ENCODE measurements at places on chromosomes 6 and 20.

DNA sequence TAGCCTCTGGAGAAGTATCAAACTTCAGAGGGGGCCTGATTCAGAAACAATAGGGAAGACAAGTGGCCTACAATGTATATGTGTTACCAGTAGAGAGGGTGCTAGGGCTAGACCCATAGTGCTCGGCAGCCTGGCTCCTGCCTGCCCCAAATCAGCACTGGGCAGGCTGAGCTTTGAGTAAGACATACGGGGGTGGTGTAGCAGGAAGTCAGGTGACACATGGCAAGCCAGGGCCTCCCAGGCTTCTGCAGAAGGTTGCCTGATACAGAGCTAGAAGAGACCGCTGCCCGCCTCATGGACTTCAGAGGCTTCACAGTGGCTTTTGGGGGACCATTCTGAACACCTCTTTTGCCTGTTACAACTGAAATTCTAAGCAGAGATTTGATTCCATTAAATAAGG lies 43.4 kb downstream of the RALY start:
- H3K27ac ChIP-seq: no peak overlapping the region
- no peaks in the 10 kb centered on the region for H3K27me3 ChIP-seq
- no peak for DNase-seq

- DNase-seq: no peak
- no peak overlapping the region for H3K4me3 ChIP-seq
- H3K27me3 ChIP-seq: no peaks in the 10 kb centered on the region
- H3K27ac ChIP-seq: no peak overlapping the region
- H3K36me3 ChIP-seq: no peaks in the 10 kb centered on the region
These were observed 142.5 kb upstream of the SPACA1 start for GRCh38 chr6:87905101-87905641.

- no peaks in the 10 kb centered on the region for H3K36me3 ChIP-seq
- no peaks in the 10 kb centered on the region for H3K27me3 ChIP-seq
- no peak overlapping the region for H3K4me3 ChIP-seq
- no peak for DNase-seq
These were observed 84.3 kb upstream of the IFNGR1 start for GRCh38 chr6:137303441-137303840.

DNA sequence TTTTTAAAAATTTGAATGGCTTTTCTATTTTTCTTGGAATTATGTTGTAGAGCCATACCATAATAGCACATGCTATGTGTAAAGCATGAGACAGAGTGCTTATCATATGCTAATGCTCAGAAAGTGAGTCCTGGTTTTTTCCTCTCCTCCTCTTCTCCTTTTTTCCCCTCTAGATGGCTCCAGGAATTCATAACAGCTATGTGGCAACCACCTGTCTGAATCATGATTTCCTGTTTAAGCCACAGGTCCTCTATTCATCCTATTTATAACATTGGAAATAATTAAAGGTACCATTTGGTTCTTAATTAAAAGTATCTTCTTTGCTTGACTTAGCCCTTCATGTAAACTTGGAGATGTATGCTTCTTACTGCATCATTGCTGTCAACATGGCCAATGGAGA lies 260.0 kb upstream of the MAP3K7 start:
- no peak for DNase-seq
- no peaks in the 10 kb centered on the region for H3K4me1 ChIP-seq
- H3K27me3 ChIP-seq: no peaks in the 10 kb centered on the region
- no peaks in the 10 kb centered on the region for H3K36me3 ChIP-seq
- H3K27ac ChIP-seq: no peak overlapping the region

DNA sequence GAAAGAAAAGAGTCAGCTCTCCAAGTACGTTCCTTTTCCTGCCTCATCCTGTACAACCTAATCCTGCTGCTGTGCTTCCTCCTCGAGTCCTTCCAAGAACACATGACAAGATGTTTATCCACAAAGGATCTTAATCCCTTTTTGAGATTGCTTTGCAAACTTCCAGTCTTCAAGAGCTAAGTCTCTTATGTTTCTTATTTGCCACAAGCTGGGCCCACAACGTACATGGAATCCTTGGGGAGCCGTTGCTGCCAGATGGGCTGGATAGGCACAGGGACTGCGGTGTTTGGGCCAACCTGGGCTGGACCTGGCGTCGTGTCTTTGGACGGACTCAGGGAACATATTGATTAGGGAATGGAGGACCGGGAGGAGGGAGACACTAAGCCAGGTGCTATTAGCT lies 79.7 kb upstream of the AFDN start:
- H3K4me1 ChIP-seq: no peaks in the 10 kb centered on the region
- H3K27me3 ChIP-seq: no peaks in the 10 kb centered on the region
- no peak for DNase-seq
- no peaks in the 10 kb centered on the region for H3K36me3 ChIP-seq

DNA sequence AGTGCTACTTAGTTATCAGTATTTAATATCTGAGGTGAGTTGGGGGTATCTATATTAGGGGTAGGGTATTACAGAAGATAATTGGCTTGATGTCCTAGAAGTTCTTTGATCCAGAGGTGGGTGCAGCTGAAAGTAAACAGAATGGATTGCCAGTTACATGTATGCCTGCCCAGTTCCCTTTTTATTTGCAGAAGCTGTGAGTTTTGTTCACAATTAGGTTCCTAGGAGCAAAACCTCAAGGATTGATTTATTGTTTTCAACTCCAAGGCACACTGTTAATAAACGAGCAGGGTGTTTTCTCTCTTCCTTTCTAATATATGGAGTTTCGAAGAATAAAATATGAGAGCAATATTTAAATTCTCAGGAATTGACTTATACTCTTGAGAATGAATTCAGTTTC lies 129.0 kb downstream of the SULF2 start:
- no peak overlapping the region for H3K4me3 ChIP-seq
- H3K4me1 ChIP-seq: no peaks in the 10 kb centered on the region
- H3K27me3 ChIP-seq: no peaks in the 10 kb centered on the region
- no peak overlapping the region for H3K27ac ChIP-seq
- H3K36me3 ChIP-seq: peaks cover 37% of the 10 kb centered on the region
- no peak for DNase-seq

- no peaks in the 10 kb centered on the region for H3K36me3 ChIP-seq
- DNase-seq: peak; percentile 43
- H3K27me3 ChIP-seq: peaks cover 41% of the 10 kb centered on the region
- no peak overlapping the region for H3K4me3 ChIP-seq
- no peak overlapping the region for H3K27ac ChIP-seq
These were observed 8.1 kb downstream of the SCRT2 start for GRCh38 chr20:667351-668034.

DNA sequence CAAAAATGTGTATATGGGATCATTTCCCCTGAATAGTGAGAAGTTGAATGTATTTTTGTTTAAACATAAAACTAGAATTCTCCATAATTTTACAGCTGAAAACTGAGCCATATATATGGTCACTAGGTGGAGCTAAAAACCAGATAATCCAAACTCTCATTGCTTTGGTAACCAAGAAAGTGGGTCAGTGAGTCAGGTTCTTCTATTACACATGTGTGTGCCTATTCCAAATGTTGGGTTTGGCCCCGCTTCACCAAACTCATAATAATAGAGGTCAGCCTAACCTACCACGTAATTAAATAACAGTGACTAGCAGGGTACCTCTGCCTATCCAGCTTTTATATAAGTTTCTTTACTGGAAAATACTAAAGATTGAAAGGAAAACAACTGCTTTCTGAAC lies 19.3 kb upstream of the RNGTT start:
- no peaks in the 10 kb centered on the region for H3K27me3 ChIP-seq
- DNase-seq: peak; percentile 65
- H3K4me1 ChIP-seq: no peaks in the 10 kb centered on the region
- H3K36me3 ChIP-seq: no peaks in the 10 kb centered on the region
- H3K4me3 ChIP-seq: no peak overlapping the region
